ENCODE measurements at places on chromosomes 7 and 10. TPM values are rescaled to one million over a fixed set of nuclear protein-coding genes. Genes with fewer than 3 reads are reported as not detected.

The HYAL4 gene
- total RNA-seq = not detected

DNA sequence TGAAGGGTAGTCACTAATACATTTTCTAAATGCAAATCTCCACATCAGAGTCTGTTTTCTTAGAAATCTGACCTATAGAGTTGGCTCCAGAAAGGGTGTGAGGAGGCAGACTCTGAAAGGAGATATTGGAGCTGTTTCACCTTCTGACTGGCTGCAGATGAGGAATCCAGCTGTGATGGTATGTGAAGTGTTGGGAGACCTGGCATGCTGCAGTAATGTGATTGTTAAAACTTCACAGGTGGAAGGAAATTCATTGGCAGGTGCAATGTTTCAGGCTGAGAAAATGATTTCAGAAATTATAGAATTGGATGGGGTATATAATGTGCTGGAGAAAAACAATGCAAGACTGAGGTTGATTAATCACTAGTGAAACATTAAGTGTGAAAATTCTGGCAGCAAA, 1134.0 kb upstream of the LRRN3 start:
- H3K36me3 ChIP-seq = no peaks in the 10 kb centered on the region
- no peak overlapping the region for H3K27ac ChIP-seq
- no peaks in the 10 kb centered on the region for H3K27me3 ChIP-seq
- H3K4me1 ChIP-seq = no peaks in the 10 kb centered on the region

DNA sequence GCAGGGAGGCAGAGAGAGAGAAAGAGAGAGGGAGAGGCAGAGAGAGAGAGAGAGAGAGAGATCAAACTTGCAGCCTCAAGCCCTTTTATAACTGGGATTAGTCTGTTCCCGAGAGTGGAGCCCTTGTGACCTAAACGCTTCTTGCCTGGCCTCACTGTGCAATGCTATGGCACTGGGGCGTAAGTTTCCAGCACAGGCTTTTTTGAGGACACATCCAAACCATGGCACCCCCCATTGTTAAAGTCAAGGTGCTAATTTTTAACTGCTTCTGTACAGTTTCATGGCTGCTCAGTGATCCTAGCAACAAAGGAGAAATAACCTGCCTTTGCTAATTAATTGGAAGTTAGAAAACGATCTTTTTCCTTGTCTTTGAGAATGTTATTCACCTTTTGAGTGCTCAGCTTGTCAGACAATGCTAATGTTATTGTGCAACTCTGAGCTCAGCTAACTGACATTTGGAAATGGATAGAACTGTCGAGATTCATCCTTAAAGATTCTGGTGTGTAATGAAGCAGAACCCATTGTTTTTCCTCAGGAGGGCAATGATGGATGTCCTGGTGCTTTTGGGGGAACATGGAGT, 268.4 kb downstream of the GLRX3 start:
- no peak overlapping the region for H3K4me3 ChIP-seq
- H3K27me3 ChIP-seq = no peaks in the 10 kb centered on the region
- no peaks in the 10 kb centered on the region for H3K4me1 ChIP-seq
- no peaks in the 10 kb centered on the region for H3K36me3 ChIP-seq

DNA sequence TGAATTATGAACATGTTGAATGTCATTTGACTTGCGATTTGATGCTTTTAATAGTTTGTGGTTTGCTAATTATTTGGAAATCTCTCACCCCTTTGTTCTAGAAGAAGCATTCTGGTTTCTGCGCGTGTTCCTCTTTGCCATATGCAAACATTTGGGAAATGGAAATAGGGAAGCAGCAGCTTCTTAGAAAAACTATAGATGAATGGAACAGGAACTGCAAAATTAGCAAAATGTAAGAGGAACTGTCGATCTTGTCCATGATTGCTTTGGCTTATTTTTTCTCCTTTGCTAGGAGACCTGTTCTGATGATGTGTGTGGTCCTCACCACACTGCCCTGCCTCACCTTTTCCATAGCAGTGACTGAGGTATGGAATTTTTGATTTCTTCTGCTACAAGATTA, 19.0 kb downstream of the TMEM236 start:
- H3K36me3 ChIP-seq = no peaks in the 10 kb centered on the region
- H3K27ac ChIP-seq = no peak overlapping the region
- no peaks in the 10 kb centered on the region for H3K4me1 ChIP-seq
- no peak for DNase-seq

The DTX2 gene
- 48.3 TPM for total RNA-seq

The AQP1 gene
- not detected for total RNA-seq

DNA sequence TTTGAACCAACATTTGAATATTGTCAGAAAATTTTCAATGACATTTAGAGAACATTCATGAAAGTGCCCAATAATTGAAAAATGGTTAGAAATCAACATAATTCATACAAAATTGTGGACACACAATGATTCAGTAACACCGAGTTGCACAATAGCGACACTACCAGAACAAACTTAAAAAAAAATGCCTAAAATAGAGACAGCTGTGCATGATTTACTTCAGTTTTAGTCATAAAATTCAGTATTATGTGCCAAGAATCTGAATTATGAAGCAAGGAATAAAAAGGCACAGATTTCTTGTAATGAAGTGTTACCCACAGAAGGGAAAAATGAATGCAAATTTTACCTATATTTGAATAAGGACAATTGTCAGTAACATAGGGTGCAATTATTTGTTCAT, 396.0 kb downstream of the SEMA3D start:
- no peaks in the 10 kb centered on the region for H3K36me3 ChIP-seq
- H3K27me3 ChIP-seq = no peaks in the 10 kb centered on the region
- H3K4me3 ChIP-seq = no peak overlapping the region
- no peak overlapping the region for H3K27ac ChIP-seq
- DNase-seq = no peak

DNA sequence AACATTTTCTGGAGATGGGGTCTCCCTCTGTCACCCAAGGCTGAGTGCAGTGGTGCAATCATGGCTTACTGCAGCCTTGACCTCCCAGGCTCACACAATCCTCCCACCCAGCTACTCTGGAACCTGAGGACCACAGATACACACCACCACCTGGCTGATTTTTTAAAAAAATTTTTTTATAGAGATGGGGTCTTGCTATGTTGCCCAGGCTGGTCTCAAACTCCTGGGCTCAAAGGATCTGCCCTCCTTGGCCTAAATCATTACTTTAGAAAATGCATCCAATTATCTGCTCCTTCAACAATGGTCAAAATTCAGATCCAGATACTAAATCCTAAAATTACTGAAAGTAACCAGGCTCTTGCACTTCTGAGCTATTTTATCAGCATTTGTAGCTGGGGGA, 55.2 kb downstream of the CTBP2 start:
- no peak overlapping the region for H3K4me3 ChIP-seq
- H3K36me3 ChIP-seq = peaks cover 18% of the 10 kb centered on the region
- H3K27ac ChIP-seq = no peak overlapping the region

GRCh38 chr10:73965890-73966768, 31.8 kb upstream of the VCL start:
- H3K4me3 ChIP-seq = no peak overlapping the region
- no peak overlapping the region for H3K27ac ChIP-seq
- peaks cover 45% of the 10 kb centered on the region for H3K4me1 ChIP-seq
- H3K27me3 ChIP-seq = no peaks in the 10 kb centered on the region
- H3K36me3 ChIP-seq = no peaks in the 10 kb centered on the region
- DNase-seq = no peak

Measured in natural killer cell (primary cell).